Kasumi-1 (cell line): ENCODE measurements at places on chromosomes 5 and 9.

DNA sequence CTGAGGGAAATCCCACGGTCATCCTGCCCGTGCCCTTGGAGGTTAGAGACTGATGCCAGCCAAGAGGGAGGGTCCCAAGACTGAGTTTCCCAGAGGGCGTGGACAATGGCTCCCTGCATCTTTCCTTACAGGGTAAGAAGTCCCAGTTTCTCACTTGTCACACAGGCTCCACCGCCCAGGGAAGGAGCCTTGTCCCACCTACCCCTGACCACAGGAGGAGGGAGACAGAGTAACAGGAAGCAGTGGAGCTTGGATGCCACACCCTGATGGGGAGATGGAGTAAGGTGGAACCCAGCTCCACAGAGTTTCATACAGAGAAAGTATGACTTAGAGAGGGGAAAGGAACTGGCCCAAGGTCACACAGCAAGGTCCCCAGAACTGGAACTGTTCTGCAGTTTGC, 9.4 kb upstream of the CD74 start:
- no peak for DNase-seq

DNA sequence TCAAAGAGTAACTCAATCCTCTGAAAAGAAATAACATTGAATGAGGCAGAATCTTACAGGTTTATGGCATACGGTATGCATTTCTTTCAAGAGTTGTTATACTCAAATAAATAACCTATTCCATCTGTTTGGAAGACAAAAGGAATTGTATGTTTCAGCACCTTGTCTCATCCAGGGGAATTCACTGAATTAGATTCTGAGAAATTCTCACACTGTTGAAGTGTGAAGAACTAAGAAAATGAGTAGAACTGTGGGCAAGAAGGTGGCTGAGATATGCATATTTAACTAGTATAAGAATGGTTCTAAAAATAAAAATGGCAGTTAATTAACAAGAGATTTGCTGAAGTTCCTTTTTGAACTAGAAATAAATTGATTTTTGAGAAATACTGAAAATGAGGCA, 279.3 kb upstream of the DAP start:
- DNase-seq, result no peak

DNA sequence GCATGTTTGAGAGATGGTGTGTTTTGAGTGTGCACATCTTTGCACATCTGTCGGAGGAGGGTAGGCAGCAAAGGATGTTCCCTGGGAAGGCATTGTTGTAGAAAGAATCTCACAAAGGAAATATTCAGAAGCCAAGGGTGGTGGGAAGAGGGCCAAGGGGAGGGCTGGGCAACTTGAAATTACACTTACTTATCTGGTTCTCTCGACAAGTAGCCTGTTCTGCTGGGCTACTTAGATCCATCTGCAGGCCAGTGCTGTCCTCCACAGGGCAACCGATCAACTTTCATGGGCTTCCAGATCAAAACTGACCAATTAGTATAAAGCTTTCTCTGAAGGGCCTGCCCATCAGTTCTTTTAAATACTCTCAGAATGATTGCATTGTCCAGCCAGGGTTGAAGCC, 495.2 kb downstream of the GADD45G start:
- DNase-seq, result no peak

GRCh38 chr5:83510260-83510659, 38.7 kb downstream of the VCAN start:
- DNase-seq, result no peak

- no peak for DNase-seq
These were observed 1.4 kb downstream of the HAND1 start for GRCh38 chr5:154476354-154477205.

DNA sequence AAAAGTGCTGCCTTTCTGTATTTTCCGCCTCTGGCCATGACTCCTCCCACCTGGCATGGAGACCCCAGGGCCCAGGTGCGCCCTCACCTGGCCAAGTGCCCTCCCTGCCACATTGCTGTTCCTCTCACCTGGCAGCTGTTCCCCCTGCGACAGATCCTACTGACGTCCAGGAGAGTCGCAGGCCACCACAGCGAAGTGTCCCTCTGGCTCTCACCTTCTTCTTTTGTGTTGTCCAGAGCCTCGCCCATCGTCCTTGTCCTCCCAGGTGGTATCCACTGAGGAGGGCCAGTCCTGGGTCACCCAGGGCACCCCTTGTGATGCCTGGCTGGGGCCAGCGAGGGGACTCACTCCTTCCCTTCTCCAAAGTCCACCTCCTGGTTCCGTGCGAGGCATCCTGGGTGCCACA, 2.6 kb downstream of the NKD2 start:
- DNase-seq, result no peak

- DNase-seq, result no peak
These were observed 341.8 kb upstream of the CTNND2 start for GRCh38 chr5:12246036-12246435.

DNA sequence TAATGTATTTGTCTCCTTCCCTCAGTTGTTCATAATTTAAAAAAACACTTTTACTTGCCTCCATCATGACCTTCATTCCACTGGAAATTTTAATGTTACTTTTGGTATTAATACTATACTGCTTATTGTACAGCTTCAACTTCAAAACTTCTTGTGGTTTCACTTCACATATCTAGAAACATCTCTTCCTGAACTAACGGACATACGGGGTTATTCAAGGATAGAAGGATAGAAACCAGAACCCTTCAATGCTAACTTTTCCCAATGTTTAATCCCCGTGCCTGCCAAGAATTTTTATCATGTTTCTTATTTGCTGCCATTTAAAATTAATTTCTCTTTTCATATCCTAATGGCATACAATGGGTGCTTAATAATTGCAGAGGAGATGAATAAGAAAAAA, 36.3 kb upstream of the SETD9 start:
- no peak for DNase-seq

GRCh38 chr9:35958104-35958837, at the start of gene OR2S2:
Gene OR2S2 (minus strand): TSS chr9:35958154. CDS start chr9:35958098, 56 bp downstream.
- no peak for DNase-seq

- DNase-seq, result no peak
These were observed 152.3 kb downstream of the TSSK1B start for GRCh38 chr5:113282472-113282871.

DNA sequence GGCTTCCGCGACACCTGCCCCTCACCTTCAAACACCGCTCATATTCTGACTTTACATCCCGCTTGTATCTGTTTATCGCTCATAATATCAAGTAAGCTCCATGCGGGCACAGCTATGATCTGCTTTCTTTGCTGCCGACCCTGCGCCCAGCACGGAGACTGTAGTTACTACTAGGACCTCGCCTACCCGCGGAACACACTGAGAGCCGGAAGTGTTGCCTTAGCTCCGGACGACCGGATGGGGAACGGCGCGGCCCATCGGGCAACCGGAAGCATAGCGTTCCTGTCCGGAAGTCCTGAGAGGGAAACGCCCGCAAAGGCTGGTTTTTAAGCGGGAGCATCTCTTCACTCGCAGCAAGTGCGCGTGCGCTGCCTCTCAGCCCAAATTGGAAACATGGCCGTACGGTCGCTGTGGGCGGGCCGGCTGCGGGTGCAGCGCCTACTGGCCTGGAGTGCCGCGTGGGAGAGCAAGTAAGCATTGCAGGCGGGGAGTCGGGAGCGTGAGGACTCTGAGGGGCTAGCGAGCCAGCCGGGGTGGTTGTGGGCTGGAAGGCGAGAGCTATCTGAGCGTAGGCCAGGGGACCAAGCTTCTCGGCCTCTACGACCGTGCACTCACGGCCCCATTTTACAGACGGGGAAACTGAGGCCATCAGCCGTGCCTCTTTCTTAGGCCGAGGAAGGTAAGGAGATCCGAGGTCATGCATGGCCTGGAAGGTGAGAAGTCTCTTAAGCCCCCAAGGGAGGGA, at the start of gene GRPEL2:
Gene GRPEL2, plus strand, starts transcription at position 353 of the 745 bp plus-strand sequence. Its CDS starts 41 bp downstream, at position 394.
- DNase-seq, result peak; percentile 97

GRCh38 chr9:78982849-78983248, 588.9 kb upstream of the TLE4 start:
- no peak for DNase-seq

- no peak for DNase-seq
These were observed 133.0 kb downstream of the ZDHHC21 start for GRCh38 chr9:14560194-14560593.

DNA sequence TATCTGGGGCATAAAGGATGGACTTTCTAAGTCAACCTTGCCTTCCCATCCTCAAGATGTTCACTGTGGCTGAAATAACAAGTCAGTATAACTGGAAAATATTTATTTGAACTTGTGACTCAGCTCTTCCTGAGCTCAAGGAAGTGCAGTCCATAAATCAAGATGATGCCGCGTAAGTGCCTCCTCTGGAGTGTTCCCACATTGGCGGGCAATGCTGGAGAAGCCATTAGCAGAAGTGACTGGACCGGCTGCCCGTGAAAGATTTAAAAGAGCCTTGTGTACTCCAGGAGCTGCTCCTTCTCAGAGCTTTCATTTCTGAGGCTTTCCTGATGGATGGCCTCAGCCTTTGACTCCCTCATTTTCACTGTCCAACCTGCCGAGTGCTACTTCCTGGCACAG, 17.4 kb downstream of the TMOD1 start:
- DNase-seq, result no peak

GRCh38 chr5:1488882-1489680, 34.7 kb downstream of the LPCAT1 start:
- no peak for DNase-seq

GRCh38 chr9:110125207-110125751, 82.7 kb downstream of the C9orf152 start:
- no peak for DNase-seq
